ENCODE measurements at places on chromosomes 2 and 18. TPM values are rescaled to one million over a fixed set of nuclear protein-coding genes. Genes with fewer than 3 reads are reported as not detected.

Gene ACTG2
- 22.5 TPM for total RNA-seq

Gene MTLN
- 39.8 TPM for total RNA-seq

Gene RAX
- not detected for total RNA-seq

Gene TFCP2L1
- total RNA-seq = 1.1 TPM

GRCh38 chr18:70384181-70384790, 95.4 kb downstream of the SOCS6 start:
- no peak for DNase-seq
- no peak overlapping the region for H3K4me3 ChIP-seq
- H3K27me3 ChIP-seq = no peaks in the 10 kb centered on the region
- no peak overlapping the region for H3K27ac ChIP-seq
- no peaks in the 10 kb centered on the region for H3K36me3 ChIP-seq

GRCh38 chr2:142130111-142131009, 456 bp downstream of the LRP1B start:
- peaks cover 4% of the 10 kb centered on the region for H3K4me1 ChIP-seq
- H3K36me3 ChIP-seq = no peaks in the 10 kb centered on the region
- DNase-seq = peak; percentile 29
- peak overlapping the region; percentile 40 for H3K4me3 ChIP-seq
- no peak overlapping the region for H3K27ac ChIP-seq

DNA sequence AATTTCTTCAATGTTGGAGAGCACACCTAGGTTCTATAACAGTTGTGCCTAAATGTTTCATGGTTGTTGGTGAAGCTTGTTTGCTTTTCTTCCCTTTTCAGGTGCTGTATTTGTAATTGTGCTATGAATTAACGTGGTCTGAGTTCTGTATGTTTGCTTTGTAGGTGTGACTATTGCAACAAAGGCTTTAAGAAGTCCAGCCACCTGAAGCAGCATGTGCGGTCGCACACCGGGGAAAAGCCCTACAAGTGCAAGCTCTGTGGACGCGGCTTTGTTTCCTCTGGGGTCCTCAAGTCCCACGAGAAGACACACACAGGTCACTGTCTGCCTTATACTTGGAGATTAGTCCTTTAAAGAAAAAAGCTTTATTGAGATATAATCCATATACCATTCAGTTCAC, 91.2 kb downstream of the ZNF236 start:
- DNase-seq = no peak
- H3K4me1 ChIP-seq = no peaks in the 10 kb centered on the region
- no peaks in the 10 kb centered on the region for H3K27me3 ChIP-seq
- no peak overlapping the region for H3K4me3 ChIP-seq
- no peaks in the 10 kb centered on the region for H3K36me3 ChIP-seq
- no peak overlapping the region for H3K27ac ChIP-seq

GRCh38 chr2:234691214-234691575, 194.3 kb upstream of the ARL4C start:
- H3K4me1 ChIP-seq = peaks cover 5% of the 10 kb centered on the region
- no peaks in the 10 kb centered on the region for H3K27me3 ChIP-seq
- H3K27ac ChIP-seq = no peak overlapping the region
- DNase-seq = no peak

- H3K27ac ChIP-seq = no peak overlapping the region
- no peak overlapping the region for H3K4me3 ChIP-seq
- no peaks in the 10 kb centered on the region for H3K27me3 ChIP-seq
- H3K36me3 ChIP-seq = no peaks in the 10 kb centered on the region
- no peaks in the 10 kb centered on the region for H3K4me1 ChIP-seq
These were observed 166.8 kb upstream of the ID2 start for GRCh38 chr2:8514796-8515758.

DNA sequence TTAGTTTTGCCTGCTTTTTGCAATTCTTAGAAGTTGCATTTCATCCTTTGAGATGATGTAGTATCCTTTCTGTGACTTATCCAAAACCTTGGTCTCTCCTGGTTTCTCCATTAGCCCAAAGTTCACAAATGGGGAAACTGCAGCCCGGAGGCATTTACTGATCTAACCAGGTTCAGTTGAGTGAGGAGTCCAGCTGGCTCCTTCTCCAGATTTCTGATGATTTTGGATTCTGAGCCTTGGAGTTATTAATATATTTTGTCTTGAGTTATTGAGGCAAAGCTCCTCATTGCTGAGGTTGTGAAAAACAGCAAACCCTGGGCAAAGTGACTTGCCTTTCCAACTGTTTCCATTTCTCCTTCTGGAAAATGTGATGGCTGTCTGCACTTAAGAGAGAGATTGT, 1.7 kb downstream of the SLC1A4 start:
- H3K4me1 ChIP-seq = peaks cover 4% of the 10 kb centered on the region
- no peak for DNase-seq
- no peaks in the 10 kb centered on the region for H3K27me3 ChIP-seq

- H3K27me3 ChIP-seq = no peaks in the 10 kb centered on the region
- no peaks in the 10 kb centered on the region for H3K4me1 ChIP-seq
- no peak overlapping the region for H3K27ac ChIP-seq
- no peak for DNase-seq
These were observed 452.8 kb upstream of the SMIM21 start for GRCh38 chr18:75880266-75880665.
